SK-N-MC (cell line): ENCODE measurements at places on chromosomes 2 and 18.

DNA sequence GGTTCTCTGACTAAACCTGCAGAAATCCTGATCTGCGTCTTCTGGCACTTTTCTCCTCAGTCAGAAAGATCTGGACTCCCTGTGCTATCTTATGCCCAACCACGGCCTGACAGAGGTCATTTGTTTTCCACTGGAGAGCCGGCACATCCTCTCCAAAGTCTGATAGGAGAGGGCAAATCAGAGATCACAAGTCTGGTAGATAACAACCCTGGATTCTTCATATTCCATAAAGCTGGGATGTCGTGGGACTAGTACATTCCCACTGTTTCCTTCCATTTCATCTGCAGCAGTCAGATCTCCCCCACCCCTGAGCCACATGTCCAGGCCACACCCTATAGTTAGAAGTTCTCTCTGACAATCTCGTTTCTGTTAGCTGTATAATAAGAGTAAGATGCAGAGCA, 157.0 kb downstream of the MGAT5 start:
- no peak for DNase-seq

DNA sequence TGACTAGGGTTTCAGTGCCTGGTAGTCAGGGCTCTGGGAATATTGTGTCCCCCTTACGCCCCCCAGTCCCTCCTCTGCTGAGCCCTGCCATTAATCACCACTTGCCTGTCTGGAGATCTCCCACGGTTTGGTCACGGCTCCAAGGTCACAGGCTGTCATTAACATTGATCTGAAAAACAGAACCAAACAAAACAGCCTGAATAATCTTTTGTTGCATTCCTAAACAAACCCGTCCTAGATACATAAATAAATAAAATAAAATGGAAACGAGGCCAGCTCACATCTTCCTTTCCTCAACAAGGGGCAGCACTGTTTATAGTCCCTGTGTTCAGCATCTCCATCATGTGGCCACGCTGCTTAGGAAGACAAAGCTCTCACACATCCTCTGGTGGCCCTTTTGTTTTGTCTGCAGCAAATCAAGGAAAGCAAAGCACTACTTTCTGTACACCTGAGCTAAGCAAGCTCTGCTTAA, 282.8 kb downstream of the AGPS start:
- no peak for DNase-seq

- no peak for DNase-seq
These were observed 158.1 kb downstream of the RBM43 start for GRCh38 chr2:151103551-151103950.

DNA sequence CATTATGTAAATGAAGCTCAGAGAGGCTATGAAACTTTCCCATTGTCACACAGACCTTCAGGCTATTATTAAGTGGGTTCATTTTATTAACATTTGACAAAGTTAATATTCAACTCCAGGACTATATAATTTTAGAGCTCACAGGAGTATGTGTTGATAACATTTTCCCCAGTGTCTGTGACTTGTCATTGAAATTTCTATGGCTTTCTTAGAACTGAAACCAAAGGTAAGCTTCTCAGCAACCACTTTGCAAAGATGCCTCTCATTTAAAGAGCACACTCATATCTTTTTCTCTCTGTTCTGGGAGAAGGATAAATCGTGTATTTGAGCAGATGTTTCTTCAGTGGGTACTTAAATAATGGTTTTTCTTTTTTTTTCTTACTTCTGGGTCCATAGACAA, 61.8 kb upstream of the LHCGR start:
- DNase-seq: no peak

DNA sequence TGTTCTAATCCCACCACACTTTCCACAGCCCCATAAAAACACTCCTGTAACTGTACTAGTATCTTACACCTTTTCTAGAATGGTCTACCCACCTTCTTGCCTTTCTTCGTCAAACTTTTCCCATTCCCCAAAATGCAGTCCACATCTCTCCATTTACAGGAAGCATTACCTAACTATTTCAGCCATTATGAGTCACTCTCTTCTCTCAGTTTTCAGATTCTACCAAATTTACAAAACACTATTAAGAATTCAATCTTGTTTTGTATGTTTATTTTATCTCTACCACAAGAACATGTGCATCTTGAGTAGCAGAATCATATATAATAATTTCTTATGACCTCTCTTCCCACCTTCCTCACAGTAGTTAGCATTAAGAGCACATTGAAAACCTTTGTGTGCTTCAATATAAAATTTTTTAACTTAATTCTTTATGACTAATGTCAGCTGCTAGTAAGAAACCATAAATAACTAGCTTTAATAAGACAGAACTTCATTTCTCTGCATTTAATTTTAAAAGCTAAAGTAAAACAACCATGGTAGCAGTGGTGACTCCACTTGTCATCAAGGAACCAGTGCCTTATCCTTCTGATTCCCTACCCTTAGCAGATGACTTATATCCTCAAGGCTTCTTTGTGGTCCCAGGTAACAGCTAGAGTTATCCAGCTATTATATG, 56.6 kb upstream of the MAP2 start:
- no peak for DNase-seq
